ENCODE measurements at places on chromosomes 7 and 10.
A peak's percentile ranks its signal among the peaks of the same experiment; 100 is the strongest.

DNA sequence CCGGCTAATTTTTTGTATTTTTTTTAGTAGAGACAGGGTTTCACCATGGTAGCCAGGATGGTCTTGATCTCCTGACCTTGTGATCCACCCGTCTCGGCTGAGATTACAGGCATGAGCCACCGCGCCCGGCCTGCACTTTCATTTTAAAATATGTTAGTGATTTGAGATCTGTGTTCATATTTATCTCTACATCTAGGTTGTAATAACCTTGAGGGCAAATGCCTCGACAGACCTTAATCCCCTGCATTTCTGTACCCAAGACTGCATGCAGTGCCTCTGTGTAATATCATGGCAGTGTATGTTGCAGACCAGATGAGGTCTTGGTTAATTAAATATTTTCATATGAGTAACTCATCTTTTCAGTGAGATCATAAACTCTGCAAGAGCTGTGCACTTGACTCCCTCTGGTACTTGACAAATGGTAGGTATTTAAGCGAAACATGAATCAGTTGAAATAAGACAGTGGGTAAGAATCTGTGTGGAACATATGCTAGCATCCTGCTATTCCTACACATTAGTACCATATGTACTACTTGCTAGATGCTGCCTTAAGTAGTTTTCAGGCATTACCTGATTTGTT, 673.9 kb upstream of the ANKRD30A start:
- no peak for DNase-seq

- DNase-seq: no peak
Measured at GRCh38 chr10:69048103-69048502, 39.8 kb upstream of the SRGN start.

DNA sequence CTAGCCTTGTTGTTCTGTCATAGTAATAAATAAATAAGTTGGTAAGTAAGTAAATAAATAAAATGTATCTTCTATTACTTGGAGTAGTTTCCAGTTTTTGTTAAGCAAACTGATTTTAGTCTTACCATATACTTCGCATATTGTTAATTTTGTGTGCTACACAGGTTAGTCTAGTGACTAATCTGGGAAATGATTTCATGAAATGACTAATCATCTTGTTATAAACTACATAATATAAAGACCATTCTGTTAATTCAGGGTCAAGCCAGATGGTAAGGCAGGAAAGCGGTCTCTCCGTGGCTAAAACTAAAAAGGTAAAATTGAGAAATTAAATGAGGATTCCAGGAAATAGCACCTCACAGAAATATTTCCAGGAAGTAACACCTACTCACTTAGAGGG, 58.5 kb upstream of the FOXP2 start:
- no peak for DNase-seq

DNA sequence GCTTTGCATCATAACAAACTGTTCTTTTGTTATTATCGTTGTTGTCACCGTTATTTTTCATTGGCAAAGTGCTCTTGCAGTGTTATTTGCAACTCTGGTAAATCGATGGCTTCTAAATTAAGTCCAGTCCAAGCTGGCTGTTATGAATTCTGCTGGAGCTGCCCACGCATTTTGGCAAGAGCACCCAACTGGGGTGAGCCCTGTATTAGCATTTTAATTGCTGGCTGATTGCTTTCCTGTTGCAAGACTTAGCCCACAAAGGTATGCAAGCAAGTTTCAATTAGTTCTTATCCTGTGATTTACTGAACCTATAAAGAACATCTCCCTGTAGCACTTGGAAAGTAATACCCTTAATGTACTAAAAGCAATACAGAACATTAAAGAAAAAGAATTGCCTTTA, 226.8 kb downstream of the ACTR3B start:
- peak; percentile 4 for DNase-seq

- DNase-seq: no peak
Measured at GRCh38 chr10:120161111-120161510, 268.6 kb downstream of the SEC23IP start.

- no peak for DNase-seq
Measured at GRCh38 chr10:47412869-47413268, 28.8 kb upstream of the ZNF488 start.

DNA sequence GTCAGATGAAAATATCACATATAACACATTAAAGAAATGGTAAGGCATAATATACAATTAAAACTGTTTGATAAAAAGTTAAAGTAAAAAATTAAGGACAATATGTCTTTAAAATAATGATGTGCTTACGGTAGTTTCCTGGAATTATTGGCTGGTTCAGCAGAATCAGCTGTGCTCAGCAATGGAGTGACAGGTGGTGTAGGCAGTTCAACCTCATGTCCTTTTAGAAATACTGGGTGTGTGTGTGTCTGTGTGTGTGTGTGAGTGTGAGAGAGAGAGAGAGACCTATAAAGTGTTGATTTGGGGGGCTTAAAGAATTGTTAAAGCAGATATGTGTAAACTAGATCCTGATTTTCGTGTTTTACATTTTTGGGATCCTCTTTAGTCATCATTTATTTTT, 141.2 kb downstream of the ADAM22 start:
- DNase-seq: peak; percentile 65

GRCh38 chr7:147859033-147859432, 731.5 kb upstream of the C7orf33 start:
- DNase-seq: no peak

GRCh38 chr7:5423976-5424748, 528 bp upstream of the TNRC18 start:
- peak; percentile 99 for DNase-seq

Data from G401 (cell line).